NCI-H510A (cell line): ENCODE measurements at places on chromosomes 6 and 20.

GRCh38 chr6:42304053-42304712, 86.5 kb upstream of the MRPS10 start:
- no peak for DNase-seq

GRCh38 chr6:15398633-15399275, 152.9 kb downstream of the JARID2 start:
- no peak for DNase-seq

DNA sequence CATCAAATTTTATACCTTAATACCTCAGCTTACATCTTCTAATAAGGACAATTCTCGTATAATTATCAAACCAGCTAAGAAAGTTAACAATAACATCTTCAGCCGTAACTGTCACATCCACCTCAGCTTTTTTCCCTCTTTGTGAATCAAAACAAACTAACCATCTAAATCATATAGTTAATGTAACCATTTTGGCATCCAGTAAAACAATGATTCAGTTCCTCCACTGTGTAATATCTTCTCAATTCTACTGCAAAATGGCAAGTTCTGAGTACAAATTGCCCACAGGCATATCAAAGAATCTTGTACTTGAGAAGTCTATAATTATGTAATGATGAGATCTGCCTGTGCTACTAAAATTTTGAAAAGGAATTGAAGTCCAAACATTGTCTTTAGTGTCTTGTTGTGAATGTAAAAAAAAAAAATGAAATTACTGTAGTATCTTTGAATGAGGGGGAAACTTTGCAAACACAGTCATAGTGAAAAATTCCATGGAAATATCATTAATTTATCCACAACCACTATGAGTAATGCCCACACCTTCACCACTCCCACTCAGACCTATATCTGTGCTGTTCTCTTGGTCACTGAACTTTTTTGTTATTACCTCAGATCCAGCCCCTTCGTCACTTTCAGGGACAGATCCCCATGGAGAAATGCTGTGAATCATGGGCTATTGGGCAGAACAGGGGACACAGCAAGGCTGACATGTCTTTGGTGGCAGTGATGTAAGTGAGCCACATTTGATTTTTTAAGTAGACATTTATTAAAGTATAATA, 178.6 kb upstream of the RAB32 start:
- no peak for DNase-seq

DNA sequence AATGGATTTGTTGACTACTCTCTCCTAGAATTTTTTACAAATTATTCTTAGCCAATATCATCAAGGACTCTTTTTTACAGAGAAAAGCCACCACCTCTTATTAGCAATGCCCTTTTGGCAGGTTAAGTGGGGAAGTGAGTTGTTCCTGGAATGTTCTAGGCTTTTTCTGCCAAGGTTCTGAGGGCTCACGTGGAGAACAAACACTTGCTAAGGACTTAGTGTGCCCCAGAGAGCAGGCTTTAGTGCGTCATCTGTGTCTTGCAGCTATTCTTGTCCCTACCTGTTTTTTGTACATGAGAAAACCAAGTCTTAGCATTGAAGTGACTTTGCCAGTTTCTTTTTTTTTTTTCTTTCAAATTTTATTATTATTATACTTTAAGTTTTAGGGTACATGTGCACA, 33.5 kb downstream of the CFAP61 start:
- DNase-seq, result no peak

DNA sequence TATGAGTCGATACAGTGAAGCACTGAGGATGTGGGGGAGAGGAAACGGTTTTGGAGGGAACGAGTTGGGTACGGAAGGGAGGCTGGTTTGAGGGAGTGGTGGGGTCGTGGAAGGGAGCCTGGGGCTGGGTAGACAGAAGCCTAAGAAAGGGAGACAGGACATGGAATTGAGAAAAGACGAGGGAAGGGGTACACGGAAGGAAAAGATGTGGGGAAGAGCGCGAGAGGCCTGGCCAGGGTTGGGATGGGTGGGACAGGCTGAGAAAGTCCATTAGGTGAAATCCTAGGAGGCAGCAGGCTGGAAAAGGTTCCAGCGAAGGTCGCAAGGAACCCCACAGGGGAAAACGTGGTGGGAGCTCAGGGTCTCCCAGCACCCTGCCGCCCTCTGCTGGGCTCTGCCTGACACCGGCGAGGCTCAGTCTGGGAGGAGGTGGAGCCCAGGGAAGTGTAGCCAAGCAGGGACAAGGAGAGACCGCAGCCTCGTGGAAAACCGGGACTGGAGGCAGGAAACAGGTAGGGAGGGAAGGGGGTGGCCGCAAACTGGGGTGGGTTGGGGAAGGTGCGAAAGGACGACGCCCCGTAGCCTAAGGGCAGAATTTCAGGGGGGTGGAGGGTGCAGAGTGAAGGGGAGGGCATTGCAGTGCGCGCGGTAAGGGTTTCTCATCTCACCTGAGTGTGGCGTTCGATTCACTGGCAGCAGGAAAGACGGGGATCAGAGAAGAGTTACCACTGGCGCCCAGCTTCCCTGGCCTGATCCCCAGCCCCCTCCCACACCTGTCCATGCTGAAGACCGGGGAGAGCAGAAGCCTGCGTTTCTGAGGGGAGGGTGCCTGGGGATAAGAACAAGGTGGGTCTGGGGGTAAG, 4.3 kb downstream of the GABBR1 start:
- peak; percentile 83 for DNase-seq

GRCh38 chr20:10511509-10512251, 76.6 kb downstream of the SLX4IP start:
- peak; percentile 80 for DNase-seq

GRCh38 chr20:43386878-43387277, 70.8 kb upstream of the SRSF6 start:
- no peak for DNase-seq

- DNase-seq, result no peak
Measured at GRCh38 chr6:128558021-128558420, 37.6 kb upstream of the PTPRK start.

GRCh38 chr20:62368976-62369814, 2.1 kb upstream of the LAMA5 start:
- peak; percentile 26 for DNase-seq

DNA sequence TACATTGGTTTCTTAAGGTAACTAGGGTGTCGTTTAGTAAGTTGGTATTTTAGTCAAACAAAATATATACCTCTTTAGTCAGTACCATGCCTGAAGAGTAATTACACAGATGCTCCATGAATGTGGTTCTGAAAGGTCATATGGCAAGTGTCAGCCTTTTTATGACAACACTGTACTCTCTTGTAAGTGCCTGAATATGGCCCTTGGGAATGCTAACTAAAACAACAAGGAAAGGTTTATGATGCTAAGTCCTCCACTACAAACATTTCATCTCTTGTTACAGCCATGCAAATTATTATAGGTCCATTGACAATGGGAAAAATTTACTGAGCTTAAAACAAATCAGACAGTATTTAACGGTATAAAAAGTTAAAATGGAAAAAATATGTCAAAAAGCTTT, 39.0 kb upstream of the SUPT3H start:
- DNase-seq, result no peak

- DNase-seq, result no peak
Measured at GRCh38 chr20:9301129-9302090, 213.0 kb upstream of the LAMP5 start.

DNA sequence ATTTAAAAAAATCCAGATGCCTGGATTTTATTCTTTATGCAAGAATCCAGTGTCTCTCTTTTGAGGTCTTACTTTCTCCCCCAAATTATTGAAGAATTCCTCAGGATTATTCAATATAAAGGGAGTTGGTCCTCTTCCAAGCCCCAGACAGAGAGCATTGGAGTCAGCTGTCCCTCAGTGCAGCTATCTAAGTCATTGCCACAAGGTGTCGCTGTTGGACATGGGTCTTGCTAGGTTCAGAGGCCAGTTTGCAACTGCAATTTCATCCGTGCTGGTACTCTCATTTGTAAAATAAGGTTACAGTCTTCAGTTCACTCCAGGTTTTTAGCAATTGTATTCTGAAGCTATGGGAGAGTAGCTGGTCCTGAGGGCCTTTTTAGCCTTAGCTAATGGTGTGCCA, 27.8 kb downstream of the CCN2 start:
- no peak for DNase-seq

GRCh38 chr6:5260111-5260620, 584 bp downstream of the LYRM4 start:
- DNase-seq, result peak; percentile 51

DNA sequence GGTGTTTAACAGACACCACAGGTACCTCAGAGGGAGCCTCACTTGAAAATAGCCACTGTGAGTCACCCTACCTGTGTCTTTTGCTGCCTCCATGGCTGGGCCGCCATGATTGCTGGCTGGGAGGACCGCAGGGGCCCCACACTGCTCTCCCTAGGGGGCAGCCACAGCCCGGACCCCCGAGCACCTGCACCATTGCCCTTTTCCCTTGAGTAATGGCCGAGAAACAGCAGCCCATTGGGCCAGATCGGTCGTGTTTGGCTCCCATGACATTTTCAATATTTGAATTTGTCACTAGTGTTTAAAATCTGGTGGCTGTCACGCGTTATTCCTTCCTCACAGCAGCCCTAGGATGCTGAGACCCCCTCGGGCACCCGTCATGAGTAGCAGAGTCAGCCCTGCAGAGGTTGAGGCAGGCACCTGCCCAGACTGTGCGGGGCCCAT, 6.7 kb downstream of the ZBP1 start:
- no peak for DNase-seq

- no peak for DNase-seq
Measured at GRCh38 chr6:142367501-142368018, 65.8 kb downstream of the ADGRG6 start.

GRCh38 chr6:131949909-131950766, 1.0 kb downstream of the CCN2 start:
- DNase-seq, result no peak

DNA sequence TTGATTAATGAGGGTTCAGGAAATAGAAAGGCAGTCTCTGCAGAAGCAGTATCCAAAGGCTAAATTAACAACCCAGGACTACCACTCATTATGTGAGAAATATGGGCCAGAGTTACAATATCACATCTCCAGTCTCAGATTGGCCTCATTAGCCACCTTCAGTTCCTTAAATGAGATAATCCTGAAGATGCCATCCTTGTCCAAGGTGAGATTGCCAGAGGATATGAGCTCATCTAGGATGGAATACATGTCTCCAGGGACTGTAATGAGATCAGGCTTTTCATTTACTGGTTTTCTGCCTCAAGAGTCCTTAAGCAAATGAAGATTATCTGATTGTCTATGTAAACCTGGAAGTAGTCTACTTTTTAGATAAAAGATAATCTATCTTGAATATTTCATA, 196.3 kb downstream of the FUT9 start:
- no peak for DNase-seq

DNA sequence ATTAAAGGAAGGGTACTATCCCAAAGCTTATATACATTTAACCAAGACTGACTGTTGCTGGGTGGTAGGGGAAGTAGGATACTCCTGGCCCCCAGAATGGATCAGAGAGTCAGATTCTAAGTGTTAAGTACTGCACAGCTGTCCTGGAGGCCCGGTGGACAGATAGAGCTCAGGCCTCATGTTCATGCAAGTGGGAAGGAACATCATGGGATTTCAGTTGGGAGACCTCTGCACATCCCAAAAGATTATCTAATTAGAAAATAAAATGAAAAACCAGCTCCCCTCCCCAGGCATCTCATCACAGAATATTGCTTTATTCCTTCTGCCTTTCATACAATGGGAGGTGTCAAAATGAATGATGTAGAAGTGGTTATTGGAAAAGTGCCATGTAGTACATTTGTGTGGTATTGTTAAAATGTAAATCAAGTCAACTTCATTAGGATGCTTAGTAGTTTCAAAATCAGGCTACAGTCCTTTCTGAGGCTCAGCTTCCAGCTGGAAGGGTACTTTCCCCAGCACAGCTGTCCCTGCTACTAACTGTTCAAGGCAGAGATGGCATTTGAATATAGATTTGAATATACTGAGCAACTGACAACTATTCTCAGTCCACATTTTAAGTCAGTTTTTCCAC, 82.9 kb downstream of the SLC35B3 start:
- no peak for DNase-seq

GRCh38 chr6:17475606-17476244, 82.3 kb downstream of the CAP2 start:
- DNase-seq, result no peak
